ENCODE measurements at places on chromosomes 1 and 21. TPM values are rescaled to one million over a fixed set of nuclear protein-coding genes. Genes with fewer than 3 reads are reported as not detected.

GRCh38 chr1:67052741-67053534 is 1.0 kb downstream of the SLC35D1 start:
- peak; percentile 54 for DNase-seq

GRCh38 chr1:22452481-22452957 is 868 bp downstream of the ZBTB40 start:
- no peak for DNase-seq

DNA sequence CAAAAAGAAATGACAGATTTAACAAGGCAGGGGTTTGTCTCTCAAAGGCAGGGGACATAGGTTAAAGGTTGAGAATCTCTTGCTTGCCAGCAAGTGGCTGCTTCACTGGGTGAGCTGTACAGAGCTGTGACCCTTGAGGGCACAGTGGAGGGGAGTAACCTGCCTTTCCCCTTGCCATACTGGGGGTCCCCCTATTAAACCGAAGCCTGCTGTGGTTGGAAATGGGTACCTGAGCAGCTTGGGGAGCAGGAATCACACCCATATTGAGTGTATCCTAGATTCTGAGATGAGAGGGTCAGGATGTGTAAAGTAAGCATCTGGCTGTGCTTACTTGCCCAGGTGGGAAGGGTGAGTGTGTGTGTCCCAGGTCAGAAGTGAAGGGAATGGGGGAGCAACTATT is 31.8 kb downstream of the WNT4 start:
- DNase-seq = no peak

DNA sequence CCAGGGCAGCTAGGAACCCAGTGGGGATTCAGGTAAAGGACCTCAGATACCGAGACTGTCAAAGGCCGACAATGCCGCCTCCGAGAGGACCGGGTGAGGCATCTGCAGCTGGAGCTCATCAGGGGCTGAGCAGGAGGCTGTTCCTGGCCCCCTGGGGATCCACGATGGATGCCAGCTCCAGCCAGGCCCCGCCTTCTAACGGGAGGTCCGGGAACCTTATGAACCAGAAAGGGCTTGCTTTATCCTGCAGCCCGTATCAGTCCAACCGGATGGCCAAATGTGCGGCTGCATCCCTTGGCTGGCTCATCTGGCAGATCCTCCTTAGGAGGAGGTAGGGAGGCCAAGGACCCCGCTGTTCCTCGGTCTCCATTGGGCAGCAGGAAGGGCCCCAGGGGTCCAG is 32.0 kb downstream of the SLC45A1 start:
- DNase-seq = peak; percentile 78

- no peak for DNase-seq
Observed at GRCh38 chr1:38127428-38127827, 80.8 kb upstream of the POU3F1 start.

DNA sequence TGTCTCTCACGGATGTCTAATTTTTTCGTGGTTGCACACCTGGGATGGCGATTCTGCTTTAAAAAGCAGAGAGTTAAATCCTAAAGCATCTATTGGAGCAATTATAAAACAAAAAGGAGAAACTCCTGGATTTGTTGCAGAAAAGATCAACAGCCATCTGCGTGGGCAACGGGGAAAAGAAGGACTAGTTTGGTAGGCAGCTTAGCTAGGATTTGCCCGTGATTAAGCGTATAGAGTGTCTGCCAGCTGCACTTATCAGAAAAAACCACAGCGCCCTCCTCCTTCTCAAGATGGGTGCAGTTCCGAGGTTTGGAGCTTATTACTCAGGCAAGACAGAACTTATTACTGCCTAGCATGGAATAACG is 526 bp upstream of the SLC25A24 start:
- DNase-seq = no peak

- DNase-seq = no peak
Observed at GRCh38 chr1:181124291-181124751, 35.8 kb downstream of the IER5 start.

DNA sequence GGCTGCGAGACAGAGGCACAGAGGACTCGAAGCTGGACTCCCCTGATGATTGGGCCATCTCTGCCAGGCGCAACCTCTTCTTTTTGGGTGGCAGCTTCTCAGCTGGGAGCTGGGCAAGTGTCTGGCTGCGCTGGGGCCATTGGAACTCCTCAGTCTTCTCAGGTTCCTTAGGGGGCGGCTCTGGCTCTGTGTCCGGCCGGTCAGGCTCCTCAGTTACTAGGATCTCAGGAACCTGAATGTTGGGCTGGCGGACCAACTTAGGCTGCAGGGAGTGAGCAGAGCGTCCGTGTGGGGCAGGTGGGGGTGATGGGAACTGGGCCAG is 97.5 kb upstream of the EDN2 start:
- DNase-seq = no peak

DNA sequence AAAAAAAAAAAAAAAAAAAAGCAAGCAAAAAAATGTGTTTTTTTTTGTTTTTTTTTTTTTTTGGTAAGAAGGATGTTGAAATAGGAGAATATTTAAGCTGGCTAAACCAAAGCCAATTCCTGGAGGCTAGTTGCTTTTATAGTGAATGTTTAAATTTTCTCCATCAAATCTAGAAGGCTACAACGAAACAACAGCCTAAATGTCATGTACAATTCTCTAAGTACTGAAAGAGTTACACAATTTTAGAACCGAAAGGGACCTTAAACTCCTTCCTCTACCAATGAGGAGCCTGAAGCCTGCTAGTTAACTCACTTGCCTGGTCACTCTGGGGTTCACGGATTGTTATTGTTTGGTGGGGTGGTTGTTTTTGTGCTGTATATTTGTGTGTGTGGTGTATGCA is 3.5 kb downstream of the WLS start:
- DNase-seq = no peak

DNA sequence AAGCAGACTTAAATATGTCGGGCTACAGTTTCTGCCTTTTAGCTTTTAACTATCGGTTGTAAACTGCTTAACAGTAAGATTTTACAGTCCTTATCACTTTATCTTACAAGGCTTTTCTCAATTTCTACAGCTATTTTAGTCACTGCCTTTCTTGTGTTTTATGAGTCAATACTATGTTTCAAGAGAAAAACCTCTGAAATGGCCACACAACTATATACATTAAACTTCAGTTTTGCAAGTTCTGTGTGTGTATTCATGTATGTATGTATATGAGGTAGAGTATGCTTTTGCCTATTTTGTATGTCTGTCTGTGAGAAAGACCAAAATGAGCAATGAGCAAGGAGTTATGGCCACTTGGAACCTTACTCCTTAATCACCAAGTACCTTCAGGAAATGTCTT is 169.8 kb downstream of the SYT2 start:
- DNase-seq = no peak

- no peak for DNase-seq
Observed at GRCh38 chr21:27173053-27173452, 206.2 kb upstream of the ADAMTS5 start.

- no peak for DNase-seq
Observed at GRCh38 chr1:11498956-11499594, 20.1 kb downstream of the DISP3 start.

- no peak for DNase-seq
Observed at GRCh38 chr1:12016182-12016581, 3.1 kb upstream of the MIIP start.

DNA sequence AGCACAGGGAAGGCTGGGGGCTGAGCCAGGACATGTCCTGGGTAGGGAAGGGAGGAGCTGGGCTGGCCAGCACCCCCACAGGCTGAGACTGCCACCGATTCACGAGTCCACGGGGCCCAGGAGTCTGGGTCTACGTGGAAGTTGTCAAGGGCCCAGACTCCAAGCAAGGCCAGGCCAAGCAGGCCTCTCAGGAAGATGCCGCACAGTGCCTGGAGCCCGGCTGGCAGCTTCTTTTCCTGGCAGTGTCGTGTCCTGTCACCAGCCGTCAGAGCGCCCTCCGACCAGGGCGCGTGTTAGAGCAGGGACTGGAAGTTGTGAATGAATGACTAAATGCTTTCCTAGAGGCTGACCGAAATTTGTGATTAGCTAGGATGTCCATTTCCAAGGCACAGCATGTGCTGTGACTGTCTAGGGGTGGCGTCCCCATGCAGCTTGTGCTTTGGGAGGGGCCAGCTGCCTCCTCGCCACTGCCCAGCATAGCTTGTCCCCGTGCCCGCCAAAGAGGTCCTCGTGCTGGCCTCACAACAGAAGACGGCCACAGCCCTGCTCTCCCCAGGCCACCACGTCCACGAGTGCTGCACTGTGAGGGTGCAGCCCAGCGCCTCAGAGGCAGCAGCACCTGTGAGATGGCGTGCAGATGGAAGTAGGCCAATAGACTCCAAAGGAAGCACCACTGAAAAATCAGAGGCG is 147.4 kb upstream of the COL6A1 start:
- DNase-seq = no peak

DNA sequence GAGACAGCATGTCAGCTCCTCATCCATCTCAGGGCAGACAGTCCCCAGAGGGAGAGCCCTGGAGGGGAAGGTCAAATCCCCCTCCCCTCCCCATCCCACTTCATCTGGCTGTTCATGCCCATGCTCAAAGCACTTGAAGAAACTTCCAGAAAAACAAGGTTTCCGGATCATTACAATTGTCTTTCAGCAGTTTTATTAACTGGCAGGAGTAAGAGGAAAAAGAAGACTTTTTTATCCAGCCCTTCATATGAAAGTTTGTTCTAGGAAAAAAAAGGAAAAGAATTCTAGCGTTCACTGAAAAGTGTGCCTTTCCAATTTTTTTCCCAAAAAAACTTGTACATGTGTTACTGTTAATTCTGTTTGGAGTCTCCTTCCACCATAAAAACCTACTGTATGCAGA is 145.7 kb upstream of the TIAM1 start:
- DNase-seq = no peak

- no peak for DNase-seq
Observed at GRCh38 chr1:191508239-191508638, 650.0 kb upstream of the RGS18 start.

DNA sequence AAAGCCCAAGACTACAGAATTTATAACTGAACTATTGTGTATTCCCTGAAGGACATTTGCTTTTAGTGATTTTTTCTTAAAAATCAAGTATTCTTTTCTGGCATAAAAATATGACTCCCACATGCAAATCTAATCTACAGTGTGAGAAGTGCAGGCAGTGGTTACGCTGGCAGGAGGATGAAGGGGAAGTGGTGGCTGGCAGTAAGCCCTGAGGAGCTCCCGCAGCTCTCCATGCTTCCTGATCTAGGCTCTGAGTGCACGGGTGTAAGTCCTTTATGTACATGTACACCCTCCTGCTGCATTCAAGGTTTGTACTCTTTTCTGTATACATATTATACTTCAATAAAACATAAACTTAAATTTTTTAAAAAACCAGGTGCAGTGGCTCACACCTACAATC is 67.5 kb upstream of the PRDX6 start:
- peak; percentile 65 for DNase-seq

- no peak for DNase-seq
Observed at GRCh38 chr21:30713766-30714165, 4.8 kb downstream of the KRTAP21-3 start.

GRCh38 chr21:29237110-29238052 is 61.3 kb upstream of the BACH1 start:
- DNase-seq = no peak

GRCh38 chr21:23401278-23401677 is 2206.0 kb downstream of the MRPL39 start:
- DNase-seq = no peak

DNA sequence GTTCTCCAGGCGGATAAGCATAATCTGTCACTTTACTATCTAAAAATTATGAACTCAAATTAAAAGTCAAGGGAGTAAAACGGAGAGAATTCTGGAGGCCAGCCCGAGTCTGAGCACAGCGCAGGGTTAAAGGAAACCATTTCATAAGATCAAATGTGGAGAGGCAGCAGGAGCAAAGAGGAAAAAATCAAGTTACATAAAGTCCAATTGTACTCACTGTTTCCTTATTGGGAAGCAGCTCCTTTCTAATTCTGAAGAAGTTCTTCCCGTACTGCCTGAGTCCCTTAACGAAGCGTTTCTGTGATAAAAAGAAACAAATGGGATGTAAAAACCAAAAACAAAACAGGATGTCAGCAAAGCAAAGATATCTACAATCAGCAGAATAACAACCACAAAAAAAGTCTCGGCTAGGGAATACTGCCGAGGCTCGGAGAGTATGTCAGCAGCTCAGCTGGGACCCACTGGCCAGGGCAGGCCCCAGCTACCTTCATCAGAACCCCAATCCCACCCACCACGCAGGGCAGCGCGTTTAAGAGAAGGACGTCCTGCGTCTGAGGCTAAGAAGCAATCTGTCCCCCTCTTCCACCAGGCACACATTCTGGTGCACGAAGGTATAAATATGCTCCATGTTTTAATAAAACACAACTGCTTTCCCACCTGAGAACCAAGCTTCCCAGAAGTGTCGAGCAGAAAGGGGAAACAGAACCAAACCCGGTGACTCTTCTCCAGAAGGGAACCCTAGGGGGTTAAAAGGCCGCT is 104.8 kb downstream of the SLC45A1 start:
- peak; percentile 65 for DNase-seq

- DNase-seq = no peak
Observed at GRCh38 chr1:54114955-54115354, 37.8 kb downstream of the CDCP2 start.

- no peak for DNase-seq
Observed at GRCh38 chr1:234916840-234917239, 211.8 kb downstream of the TOMM20 start.

- no peak for DNase-seq
Observed at GRCh38 chr1:77757603-77758002, 2.0 kb downstream of the USP33 start.

PIAS3 gene
- total RNA-seq = 13.3 TPM

DPT gene
- total RNA-seq = 35.3 TPM

LRRIQ3 gene
- 0.35 TPM for total RNA-seq

Data from left ventricle myocardium superior (tissue), 1 donor.